ENCODE measurements at places on chromosomes 2 and 18.

DNA sequence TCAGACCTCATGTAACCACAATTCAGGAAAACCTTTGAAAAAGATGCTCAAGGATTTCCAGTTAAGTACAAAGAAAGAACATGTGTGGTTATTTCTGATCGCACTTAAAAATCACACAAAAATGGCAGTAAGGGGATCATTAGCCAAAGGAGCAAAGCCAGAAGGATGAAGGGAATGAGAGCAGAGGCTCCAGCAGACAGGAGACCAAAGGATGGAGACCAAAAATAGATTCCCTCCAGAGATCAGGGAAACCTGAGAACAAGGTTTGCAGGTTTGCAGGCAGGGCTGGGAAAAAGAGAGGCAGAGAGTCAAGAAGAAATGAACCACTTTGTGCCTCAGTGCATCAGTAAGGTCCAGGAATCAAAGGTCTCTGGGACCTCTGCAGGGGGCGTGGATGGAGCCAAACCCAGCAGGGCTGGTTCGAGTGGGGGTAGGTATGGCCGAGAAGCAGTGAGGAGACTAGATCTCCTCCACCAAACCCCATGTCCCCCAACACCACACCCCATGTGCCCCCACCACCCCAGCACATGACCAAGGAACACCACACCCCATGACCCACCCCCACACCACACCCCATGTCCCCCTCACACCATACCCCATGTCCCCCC lies 98.5 kb upstream of the GPC1 start:
- no peak for DNase-seq

GRCh38 chr2:54261537-54261936 lies 5.5 kb upstream of the TSPYL6 start:
- no peak for DNase-seq

DNA sequence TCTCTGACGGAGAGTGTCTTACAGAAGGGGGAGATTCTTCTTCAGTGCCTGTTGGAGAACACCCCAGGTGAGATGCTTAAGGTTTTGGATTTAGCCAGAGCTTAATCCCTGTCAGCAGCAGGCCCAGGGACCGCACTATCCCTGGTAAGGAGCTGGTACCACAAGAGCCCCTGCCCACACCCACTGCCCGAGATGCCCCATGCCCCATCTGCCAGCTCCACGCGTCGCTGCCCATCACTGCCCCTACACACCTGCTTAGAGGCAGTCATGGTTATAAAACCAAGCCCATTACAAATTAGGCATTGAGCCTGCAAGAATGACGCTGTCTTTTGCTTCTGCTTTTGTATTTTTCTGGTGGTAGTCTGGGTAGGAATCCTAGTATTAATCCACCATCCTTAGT lies 21.7 kb downstream of the CEP68 start:
- DNase-seq = no peak

DNA sequence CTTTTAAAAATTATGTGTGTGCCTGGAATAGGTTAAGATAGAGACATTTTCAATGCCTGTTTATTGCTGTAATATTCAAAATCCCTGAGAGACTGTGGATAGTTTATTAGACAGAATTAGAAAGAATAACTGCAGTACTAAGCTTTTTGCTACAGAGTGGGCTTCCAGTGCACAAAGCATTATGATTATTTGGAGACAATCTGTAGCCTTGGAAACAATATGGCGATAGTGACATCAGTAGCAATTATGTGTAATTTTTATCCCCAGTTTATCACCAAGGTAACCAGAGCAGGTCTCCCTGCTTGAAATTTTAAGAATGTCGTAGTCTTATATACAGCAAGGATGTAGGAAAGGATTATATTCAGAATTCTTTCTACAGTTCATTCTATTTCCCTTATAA lies 100.0 kb downstream of the MYO3B start:
- no peak for DNase-seq

- DNase-seq = no peak
These were observed 32.3 kb downstream of the UBXN4 start for GRCh38 chr2:135773917-135774316.

GRCh38 chr2:101625387-101625786 lies 72.1 kb upstream of the MAP4K4 start:
- no peak for DNase-seq

DNA sequence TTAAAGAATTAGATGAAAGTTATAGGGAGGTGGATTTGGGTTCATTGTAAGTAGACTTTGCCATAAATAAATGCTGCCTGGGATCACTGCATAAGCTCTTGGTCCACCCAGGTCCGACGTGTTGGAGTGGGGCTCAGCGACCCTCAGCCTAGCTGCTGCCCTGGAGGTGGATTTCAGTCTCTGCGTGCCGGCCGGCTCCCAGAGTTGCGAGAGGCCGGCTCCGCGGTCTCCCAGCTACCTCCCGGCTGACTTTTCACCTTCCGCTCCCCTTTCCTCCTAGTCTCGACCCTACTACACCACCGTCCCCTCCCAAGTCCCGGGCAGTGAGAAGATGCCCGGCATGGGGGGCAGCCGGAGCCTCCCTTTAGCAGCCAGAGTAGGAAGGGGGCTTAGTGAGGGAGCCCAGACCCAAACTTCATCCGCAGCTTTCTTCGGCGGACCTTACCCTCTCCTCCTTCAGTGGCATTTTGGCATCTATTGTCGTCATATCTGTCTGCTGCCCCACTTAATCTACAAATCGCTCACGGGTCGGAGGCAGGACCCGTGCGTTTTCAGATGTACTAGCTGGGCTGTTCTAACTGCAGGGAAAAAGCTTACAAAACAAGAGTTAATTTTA lies 8.1 kb downstream of the EMX1 start:
- DNase-seq = peak; percentile 31

DNA sequence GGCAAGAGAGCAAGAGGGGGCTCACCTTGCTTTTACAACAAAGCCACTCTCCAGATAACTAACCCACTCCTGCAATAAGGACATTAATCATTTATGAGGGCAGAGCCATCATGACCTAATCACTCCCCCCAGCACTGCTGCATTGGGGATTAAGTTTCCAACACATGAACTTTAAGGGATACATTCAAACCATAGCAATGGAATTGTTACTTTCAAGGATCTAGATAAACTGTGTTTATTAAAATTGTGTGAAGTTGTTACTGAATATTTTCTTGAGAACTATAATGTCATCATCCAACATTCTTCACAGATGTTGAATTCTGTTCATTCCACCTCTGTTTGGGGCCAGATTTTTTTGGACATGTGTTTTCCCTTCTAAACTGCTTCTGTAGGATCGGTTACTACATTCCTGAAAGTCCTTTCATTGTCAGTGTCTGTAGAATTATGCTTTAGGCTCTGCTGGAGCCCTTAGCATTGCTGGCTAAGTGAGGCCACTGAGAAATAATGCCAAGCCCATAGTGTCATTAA lies 50.4 kb downstream of the SPATS2L start:
- no peak for DNase-seq

DNA sequence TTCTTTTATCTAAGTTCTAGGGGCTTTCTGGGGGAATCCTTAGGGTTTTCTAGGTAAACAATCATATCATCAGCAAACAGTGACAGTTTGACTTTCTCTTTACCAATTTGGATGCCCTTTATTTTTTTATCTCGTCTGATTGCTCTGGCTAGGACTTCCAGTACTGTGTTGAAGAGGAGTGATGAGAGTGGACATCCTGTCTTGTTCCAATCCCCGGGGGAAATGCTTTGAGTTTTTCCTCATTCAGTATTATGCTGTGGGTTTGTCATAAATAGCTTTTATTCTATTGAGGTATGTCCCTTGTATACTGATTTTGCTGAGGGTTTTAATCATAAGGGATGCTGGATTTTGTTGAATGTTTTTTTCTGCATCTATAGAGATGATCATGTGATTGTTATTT lies 549.5 kb downstream of the EPHA4 start:
- DNase-seq = no peak

DNA sequence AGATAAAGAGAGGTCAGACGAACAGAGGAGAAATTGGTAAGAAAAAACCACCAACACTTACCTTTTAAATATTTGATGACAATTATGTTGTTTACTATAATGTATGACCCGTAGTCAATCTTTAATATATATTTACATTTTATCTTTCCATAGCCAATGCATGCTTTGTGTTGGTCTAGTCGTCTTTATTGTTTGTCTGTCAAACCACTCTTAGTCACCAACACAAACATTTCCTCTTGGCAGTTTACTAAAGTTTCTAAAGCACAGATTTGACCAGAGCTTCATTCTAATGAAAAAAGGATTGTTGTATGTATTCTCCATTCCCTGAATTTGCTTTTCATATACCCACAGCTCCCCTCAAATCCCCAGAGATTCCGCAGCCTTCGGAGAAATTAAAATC lies 784.7 kb upstream of the PIK3C3 start:
- no peak for DNase-seq

- DNase-seq = no peak
These were observed 15.2 kb downstream of the PDCD1 start for GRCh38 chr2:241843321-241844065.

DNA sequence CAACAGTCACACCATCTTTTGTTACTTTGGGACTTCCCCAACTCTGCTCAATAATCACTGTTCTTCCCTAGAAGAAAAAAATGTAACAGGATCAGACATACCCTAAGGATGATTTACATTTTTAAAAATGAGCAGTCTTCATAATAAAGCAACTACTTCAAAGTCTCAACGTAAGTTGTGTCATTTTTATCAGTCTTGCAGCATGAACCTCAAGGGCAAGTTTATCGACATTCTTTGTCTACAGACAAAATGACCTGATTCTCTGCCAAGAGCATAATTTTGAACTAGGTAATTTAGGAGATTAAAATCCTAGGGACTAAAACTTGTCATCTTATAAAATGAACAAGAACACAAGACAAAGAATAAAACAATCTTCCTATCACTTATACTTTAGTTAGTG lies 2.3 kb downstream of the HSPD1 start:
- DNase-seq = no peak

DNA sequence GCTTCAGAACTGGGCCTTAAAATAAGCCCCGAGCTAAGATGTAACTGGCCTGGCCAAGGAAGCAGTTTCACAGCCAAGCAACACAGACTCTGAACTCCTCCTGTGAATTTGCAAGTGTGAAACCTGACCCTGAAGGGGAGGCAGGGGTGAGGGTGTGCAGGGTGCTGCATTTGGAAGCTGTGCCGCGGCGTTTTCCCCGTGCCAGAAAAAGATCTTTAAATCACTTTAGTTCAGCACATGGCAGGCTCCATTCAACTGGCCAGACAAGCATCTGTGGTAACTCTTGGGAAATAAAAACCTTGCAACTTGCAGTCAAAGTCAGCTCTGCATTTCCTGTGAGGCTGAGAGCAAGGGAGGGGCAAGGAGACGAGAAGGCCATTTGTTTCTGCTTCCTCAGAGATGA lies 209.3 kb upstream of the SOX11 start:
- no peak for DNase-seq

DNA sequence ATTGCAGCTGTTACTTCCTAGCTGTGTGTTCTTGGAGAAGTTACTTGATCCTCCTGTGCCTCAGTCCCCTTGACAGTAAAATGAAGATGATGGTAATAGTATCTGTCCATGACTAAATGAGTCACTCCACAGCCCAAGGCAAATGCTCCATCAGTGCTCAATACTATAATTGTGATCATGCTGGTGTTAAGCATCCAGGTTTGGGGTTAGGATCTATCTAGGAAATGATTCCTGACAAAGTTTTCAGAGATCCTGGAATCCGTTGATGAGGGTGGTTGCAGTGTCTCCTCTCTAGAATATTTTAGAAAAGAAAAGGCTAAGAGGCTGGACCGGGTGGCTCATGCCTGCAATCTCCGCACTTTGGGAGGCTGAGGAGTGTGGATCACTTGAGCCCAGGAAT lies 2.7 kb upstream of the PRELID3A start:
- DNase-seq = no peak

DNA sequence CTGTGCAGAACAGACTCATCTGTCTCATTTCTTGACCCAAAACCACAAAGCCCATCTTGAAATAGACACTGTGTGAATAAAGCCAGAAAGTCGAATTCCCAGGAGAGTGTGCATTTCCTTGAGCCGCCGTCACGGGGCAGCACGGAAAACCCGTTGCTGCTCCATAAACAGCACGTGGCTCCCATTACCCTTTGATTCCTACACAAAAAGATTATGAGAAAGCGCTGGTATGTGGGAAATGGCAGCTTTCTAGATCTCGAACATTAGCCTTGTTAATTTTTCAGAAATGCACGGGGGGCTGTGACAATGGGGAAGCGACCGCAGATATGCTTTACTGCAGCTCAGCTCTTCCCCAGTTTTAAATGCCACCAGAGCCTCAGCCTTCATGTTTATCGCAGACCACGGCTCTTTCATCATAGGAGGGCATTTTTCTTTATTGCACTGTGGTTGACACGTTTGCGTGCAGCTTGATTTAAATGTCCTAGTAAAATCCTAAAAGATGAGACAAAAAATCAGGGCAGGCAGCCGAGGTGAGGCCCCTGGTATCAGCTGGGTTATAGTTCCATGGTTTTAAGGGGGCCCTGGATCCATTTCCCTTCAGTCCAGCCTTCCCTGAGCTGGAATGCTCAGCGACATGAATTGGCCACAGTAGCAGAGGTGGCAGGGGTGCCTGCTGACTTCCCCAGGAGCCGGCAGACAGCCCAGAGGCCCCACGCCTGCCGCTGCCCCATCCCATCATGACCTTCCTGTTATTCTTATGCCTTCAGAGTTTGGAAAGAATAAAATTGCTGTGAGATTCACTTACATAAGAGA lies 249.3 kb downstream of the NDUFA10 start:
- DNase-seq = no peak

GRCh38 chr18:78607221-78607620 lies 372.4 kb upstream of the SALL3 start:
- no peak for DNase-seq

GRCh38 chr2:7060156-7060555 lies 142.9 kb downstream of the RNF144A start:
- no peak for DNase-seq

DNA sequence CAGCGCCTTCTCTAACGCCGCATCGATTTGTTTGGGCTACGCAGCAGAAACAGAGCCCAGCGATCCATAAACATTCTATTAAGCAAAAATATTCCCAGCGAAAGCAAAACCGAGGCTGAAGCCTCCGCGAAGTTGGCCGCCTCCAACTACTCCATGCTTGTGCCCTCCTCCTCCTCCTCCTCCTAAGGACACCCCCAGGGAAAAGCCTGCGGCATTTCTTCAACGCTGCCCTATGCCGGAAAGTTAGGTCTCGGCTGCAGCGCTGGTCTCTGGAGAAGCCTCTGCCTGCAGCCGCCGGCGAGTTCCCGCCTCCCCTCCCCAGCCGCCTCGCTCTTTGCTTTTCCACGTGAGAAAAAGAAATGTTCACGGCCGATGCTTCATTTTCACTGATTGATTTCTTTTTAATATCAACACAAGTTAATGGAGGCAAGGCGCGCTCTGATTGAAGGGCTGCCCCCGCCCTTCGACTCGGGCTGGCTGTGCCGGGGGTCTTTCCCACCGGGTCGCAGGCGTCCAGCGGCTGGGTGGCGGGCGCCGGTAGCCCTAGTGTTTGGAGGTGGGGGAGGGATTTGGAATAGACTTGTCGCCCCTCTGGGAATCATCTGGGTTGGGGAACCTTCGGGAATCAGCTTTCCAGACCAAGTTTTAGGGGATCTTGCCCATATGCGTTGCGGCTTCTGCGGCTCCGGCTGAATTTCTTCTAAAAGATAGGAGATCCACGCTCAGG lies 3.9 kb downstream of the NRP2 start:
- DNase-seq = no peak
